ENCODE measurements at places on chromosomes 12 and 14.

- DNase-seq, result no peak
Measured at GRCh38 chr12:105331805-105332251, 1.3 kb downstream of the C12orf75 start.

- DNase-seq, result no peak
Measured at GRCh38 chr14:91118511-91119068, 4.7 kb downstream of the DGLUCY start.

GRCh38 chr12:76866726-76867125 lies 12.1 kb downstream of the CSRP2 start:
- no peak for DNase-seq

GRCh38 chr14:64620910-64621309 lies 71.1 kb downstream of the PPP1R36 start:
- DNase-seq, result no peak

DNA sequence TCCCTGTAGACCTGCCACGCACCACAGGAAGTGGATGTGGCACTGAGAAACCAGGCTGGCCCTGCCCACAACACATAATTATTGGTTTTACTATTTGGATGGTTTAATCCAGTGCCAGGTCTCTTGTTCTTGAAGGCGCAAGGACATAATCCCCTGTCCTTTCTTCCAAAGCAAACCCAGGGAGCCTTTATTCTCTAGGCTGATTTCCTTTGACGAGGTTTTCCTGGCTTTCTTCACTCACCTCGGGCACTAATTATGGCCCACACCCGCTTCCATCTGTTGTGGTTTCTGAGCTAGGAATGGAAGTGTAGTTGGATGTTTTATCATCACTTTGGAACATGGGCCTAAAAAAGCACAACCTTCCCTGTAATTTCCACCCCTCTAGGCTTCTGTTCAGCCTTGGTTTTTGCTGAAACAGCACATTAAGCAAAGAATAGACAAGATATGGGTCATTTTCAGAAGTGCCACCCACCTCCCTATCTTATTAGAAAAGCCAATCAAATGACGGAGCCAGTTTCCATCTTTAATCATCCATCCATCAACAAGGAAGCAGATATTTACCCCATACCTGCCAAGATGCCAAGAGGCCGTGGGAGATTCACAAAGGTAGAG lies 73.9 kb downstream of the PPP1R36 start:
- DNase-seq, result no peak

Measured in stromal cell of bone marrow (primary cell).